NCI-H774 (cell line): ENCODE measurements at places on chromosomes 5 and 9.

GRCh38 chr5:147763791-147764525 lies 18.6 kb downstream of the JAKMIP2 start:
- no peak for DNase-seq

DNA sequence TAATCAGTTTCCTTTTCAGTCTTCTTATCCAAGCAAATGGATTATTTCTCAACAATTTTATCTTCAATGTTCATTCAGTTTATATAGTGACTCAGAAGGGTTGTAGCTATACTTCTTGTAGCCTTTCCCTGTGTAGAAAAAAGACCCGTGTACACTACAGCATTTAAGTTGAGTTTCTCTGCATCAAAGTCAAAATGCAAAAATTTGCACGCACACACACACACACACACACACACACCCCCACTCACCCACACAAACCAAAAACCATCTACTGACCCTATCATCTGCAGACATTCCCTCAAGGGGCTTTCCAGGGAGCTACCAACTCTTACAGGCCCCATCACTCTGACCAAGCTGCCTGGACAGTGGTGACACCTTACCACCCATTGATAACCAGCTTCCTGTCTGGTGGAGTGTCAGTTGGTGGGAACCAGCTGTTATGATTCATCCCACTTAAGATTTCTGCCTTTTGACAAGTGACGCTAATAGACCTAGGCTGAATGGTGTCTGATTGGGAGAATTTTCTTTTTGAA lies 12.2 kb upstream of the ELL2 start:
- DNase-seq: no peak

GRCh38 chr9:68637020-68637419 lies 68.0 kb upstream of the PIP5K1B start:
- peak; percentile 84 for DNase-seq

GRCh38 chr5:17838469-17838868 lies 204.2 kb downstream of the TAF11L14 start:
- no peak for DNase-seq

GRCh38 chr5:431001-431710 lies 11.8 kb upstream of the EXOC3 start:
- DNase-seq: peak; percentile 18

- DNase-seq: no peak
These were observed 187.3 kb upstream of the NMUR2 start for GRCh38 chr5:152592416-152592815.

GRCh38 chr5:163385824-163386223 lies 51.6 kb upstream of the CCNG1 start:
- no peak for DNase-seq

DNA sequence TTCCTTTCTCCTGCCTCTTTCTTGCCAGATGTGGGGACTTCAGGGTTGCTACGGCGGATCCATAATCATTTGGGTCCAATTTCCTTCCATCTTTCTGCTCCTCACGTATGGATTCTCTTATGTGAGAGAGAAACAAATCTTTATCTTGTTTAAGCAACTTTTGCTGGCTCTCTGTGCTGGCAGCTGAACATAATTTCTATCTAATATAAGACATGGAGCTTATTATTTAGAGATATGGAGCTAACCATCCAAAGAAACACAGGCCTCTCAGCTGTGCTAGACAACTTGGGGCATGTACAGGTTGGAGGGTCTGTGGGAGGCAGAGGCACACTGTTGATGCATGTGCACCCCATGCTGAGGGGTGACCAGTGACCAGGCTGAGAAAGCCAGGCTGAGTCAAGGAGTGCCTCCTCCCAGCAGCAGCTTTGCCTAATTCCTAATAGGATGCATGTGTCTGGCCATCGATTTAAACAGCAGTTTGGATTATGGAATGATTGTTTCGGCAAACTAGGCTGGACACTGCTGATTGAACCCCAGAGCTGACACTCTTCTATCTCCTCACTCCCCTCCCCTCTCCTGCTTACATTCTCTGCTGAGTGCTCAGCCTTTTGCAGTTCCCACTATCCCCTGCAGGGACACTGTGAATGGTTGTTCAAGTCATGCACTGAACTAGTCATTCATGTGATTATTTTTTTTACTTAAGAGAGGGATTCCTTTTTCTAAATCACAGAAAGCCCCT lies 195.8 kb downstream of the ERCC6L2 start:
- DNase-seq: no peak

DNA sequence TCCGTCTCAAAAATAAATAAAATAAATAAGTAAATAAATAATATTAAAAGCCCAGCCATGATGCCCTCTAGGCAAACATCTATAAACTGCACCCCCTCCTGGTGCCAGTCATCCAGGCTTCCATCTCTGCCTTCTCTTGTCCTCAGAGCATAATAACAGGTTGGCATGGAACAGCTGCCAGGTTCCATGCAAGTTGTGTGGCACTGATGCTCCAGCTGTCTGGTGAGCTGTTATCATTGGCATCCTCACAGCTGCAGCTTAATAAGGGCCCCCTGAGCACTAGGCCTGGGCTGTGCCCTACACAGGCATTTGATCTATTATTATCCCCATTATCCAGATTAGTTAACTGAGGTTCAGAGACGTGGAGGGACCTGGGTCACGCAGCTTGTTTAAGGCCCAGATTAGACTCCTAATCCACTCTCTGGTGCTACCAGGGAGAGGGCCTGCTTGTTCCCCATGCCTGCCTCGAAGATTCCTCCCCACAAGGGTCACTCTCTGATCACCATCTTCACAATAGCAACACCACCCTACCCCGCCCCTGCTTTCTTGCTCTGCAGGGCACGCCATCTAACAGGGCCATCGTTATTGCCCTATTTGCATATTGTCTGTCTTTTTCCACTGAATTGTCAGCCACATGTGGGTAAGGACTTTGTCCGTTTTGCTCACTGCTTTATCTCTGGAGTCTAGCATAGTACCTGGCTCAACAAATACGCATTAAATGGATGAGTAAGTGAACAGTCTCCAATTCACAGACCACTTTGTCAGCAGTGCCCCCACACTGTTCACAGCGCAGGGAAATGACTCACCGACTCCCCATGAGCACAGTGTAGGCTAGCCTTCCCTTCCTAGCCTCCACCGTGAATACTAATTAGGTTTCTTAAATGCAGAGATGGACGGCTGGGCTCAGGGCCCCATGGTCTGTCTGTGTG lies 1.5 kb upstream of the DNM1 start:
- DNase-seq: no peak

DNA sequence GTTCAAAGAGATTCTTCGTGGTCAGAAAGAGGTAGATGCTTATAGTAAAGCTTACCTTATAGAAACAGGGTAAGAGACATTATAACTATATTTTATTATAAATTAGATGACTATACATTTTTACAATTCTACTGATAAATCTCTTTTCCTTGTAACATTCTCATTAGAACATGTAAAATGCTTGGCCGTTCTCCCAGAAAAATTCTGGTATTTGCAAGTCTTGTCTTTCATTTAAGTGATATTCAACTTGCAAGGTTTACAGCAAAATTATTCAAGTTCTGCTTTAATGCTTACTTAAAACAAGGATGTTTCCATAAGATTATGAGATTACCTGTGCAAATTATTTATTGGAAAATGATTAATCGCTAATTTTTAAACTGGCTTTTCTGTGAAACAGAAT lies 41.3 kb upstream of the CDH18 start:
- no peak for DNase-seq

GRCh38 chr5:89324990-89325389 lies 442.0 kb upstream of the MEF2C start:
- no peak for DNase-seq

DNA sequence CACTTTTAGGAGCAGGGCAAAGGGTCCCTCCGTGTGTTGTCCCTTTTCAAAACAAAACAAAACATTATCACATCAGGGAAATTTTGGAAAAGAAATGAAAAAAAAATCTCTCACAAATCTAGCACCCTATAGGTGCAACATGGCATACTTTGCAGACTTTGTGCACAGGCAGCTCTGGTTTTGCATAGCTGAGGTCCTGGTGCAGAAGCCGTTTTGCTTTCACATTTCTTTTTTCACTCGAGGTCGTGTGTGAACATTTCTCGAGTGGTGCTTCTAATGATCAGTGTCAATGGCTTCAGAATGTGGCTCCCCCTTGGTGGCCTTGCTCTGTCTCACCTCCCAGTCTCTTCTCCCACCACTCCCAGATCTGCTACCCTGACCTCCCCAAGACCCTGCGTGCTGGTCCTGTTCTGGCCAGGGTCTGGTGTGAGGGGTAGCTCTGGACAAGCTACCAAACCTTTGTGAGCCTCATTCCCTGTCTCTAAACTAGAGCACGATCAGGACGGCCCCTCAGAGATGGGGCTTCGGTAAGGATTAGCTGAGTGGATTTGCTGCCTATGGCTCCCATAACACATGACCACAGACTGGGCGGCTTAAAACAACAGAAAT lies 258.0 kb downstream of the NSG2 start:
- no peak for DNase-seq

DNA sequence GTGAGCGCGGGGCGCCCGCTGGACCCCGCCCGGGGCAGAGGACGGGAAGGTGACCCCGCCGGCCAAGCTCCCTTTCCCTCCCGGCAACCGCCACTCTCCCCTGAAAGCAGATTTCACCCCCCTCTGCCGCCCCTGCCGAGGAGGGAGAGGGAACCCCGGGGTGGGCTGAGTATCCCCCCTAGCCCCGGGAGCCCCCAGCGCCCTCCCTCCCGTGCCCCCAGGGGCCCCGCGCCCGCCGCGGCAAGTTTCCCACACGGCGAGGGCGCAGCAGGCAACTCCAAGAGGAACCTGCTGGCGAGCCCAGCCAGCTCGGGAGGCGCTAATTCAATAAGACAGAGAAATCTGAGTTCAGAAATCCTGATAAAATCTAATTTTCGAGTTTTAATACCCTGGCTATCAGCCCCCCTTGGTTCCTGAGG lies 1.6 kb downstream of the NTNG2 start:
- no peak for DNase-seq

DNA sequence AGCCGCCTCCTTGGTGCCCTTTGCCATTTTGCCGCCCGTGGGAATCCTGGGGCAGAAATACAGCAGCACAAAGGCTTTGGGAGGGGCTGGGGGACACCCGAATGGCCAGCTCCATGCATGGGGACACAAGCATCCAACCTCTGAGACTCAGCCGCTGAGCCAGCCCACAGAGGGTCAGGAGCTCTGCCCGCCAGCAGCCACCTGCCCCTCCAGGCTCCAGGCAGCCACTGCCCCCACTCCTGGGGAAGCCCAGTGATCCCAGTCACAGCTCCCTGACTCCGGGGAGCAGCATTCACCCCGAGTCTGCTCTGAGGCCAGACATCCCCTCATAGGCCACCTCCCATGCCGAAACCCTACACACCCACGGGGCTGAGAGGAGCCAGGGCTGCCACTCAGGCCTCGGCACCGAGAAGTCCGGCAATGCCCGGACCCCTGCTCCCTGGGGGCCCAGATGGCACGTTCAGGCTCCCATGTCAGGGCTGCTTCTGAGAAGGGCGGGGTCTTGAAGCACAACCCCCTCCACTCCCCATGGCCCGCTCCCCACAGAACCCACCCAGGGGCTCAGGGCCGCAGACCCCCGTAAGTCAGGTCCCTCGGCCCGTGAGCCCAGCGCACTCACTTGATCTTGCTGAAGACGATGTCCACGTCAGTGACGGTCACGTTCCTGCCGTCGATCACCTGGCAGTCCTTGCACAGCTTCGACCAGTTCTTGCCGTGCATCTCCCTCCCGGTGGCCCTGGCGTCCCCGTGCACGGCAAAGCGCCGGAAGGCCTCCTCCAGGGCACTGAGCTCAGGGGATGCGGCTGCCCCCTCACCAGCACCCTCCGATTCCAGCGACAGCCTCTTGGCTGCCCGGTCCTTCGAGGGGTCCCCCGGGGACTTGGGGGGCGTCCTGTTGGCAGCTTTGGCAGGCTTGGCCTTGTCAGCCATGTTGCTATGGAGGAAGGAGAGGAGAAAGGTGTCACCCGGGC lies 15.7 kb downstream of the TPPP start:
- no peak for DNase-seq

- DNase-seq: no peak
These were observed 229.7 kb downstream of the ICE1 start for GRCh38 chr5:5652181-5652580.

DNA sequence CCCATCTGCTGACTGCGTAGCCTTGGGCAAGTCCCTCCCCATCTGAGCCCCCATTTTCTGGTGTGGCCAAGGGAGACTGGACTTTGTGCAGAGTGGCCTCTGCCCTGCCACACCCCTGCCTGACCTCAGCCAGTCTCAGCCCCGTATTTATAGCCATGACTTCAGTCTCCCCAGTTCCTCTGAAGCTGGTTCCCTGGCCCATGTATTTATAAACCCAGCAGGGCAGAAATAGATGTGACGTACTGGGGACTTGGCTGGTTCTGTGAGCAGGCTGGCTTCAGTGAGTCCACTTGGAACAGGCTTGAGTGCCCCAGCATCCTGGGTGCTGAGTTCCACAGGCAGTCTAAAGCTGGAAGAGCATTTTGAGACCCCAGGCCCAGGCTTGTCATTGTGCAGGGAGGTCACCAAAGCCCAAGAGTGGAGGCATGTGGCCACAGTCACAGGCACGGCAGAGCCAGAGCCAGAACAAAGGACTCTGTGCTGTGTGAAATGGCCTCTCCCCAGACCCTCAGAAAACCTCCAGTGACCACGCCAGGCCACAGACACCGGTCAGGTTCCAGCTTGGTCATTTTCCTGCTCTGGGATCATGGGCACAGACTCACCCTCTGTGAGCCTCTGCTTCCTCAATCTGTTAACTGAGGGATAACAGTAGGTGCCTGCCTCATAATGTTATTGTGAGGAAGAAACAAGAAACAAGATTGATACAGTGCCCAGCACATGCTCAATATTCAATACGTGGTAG lies 30.4 kb upstream of the SYNPO start:
- no peak for DNase-seq

DNA sequence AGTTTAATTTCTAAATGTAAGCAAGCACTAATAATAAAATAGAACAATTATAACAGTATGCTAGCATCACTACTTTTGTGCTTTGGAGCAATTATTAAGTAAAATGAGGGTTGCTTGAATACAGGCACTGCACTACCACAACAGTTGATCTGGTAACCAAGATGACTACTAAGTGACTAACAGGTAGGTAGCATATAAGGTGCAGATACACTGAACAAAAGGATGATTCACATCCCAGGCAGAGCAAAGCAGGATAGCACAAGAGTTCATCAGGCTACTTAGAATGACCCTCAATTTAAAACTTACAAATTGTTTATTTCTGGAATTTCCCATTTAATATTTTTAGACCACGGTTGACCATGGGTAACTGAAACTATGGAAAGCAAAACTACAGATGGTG lies 48.0 kb upstream of the RGS7BP start:
- no peak for DNase-seq

GRCh38 chr9:19998823-19999455 lies 210.1 kb upstream of the SLC24A2 start:
- no peak for DNase-seq
